ENCODE measurements at places on chromosomes 5 and 9.

DNA sequence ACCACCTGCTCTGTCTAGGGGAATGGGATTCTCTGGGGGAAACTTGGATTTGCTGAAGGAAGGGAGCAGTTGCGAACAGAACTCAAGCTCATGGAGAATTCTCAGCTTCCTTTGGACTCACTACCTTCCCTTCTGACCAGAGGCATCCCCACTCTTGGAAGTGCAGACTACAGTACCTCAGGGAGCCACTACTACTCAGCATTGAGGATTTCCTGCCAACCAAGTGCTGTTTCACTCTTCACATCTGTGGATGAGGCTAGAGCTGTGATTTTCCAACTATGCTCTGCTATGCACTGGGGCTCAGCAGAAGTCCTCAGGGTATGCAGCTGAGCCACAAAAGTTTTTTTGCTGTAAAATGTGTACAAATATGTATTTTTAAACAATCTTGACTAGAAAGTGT, 43.9 kb downstream of the MACROH2A1 start:
- no peak for DNase-seq

DNA sequence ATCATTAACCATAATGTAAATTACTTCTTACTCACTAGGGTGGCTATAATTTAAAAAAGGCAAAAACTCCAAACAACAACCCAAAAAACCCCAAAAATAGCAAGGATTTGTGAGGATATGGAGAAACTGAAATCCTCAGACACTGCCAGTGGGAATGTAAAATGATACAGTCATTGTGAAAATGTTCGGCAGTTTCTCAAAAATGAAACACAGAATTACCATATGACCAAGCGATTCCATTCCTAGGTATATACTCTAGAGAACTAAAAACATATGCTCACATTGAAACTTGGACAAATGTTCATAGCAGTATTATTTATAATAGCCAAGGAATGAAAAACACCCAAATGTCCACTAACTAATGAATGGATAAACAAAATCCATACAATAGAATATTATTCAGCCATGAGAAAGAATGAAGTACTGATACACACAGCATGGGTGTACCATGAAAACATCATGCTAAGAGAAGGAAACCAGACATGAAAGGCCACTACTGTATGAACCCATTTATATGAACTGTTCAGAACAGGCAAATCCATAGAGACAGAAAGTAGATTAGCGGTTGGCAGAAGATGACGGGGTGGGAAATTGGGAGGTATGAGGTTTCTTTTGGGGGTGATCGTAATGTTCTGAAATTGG, 119.1 kb downstream of the MAPKAP1 start:
- DNase-seq = no peak

DNA sequence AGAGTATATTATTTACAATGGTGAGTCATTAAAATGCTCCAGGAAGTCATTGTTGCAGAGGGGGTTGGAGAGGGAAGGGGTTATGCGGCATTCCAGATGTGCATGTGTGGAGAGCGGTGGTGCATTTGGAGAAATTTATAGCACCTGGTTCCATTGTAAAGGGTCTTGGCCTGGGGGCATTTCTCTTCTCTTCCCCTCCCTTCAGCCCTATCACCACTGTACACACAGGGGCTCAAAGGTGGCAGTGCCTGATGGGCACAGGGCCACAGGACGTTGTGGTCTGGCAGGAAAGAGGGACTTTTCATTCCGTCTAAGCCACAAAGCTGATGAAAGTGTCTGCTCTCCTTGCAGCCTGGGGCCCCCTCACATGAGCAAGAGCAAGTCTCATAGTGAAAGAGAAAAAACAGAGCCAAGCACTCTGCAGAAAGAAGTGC, 442.4 kb upstream of the ZNF462 start:
- DNase-seq = no peak

- no peak for DNase-seq
Observed at GRCh38 chr5:124856726-124857125, 110.3 kb upstream of the ZNF608 start.

DNA sequence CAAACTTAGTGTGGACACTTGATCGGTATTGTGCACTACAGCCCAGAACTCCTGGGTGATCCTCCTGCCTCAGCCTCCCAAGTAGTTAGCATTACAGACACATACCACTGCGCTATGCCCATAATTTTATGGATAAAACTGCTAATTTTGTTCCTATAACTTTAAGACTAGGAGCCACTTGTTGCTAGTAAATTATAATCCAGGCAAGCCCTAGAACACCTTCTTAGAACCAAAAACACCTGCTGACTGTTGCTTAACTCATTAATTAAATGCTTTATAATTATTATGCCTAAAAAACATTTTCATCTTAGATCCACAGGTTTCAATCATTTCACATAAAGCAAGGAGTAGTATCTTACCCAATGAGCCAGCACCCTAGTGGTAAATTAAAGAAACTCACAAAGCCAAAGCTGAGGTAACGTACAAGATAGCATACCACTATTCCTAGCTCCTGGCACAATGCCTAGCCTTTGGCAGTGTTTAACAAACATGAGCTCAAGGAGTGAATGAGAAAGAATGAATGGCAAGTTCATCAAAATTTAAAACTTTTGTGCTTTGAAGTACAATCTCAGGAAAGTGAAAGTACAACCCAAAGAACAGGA, 5.4 kb downstream of the MRPS27 start:
- DNase-seq = no peak

DNA sequence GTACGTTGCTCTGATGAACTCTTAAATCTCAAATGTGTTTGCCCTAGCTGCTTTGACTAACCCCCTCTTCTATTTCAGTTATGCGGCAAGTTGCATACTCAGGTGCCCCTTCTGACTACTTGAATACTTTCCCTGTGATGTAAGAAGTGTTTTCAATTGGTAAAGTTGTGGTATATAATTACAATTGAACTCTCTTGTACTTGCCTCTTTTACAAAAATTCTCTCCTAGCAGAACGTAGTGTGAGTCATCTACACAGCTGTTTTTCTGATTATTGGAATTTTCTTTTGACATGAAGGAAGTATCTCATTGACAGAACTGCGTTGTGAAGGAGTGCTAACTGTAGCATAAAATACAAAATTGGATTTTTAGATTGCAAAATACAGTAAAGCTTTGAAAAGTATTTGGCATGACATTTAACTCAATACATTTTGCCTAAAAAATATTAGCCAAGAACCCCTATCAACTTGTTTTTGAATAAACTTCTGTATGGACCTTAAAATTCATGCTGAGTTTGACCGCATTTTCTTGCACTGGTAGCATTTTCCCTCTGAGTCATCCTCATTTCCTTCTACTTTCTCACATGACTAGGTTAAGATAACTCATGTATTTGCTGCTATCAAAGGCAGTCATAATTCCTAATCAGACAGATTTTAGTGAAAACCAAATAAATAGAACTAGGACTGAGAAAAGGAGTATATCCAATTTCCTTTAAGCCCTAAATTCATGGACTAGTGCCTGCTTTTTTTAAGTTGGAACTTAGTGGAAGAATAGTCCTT, 6.3 kb downstream of the CRHBP start:
- DNase-seq = no peak

All from stimulated activated CD4-positive, alpha-beta T cell treated with anti-CD3 and anti-CD28 coated beads, TNF-alpha, amount 100 ng/mL, for 4 hours (primary cell).